ENCODE measurements at places on chromosomes 3 and 15.

DNA sequence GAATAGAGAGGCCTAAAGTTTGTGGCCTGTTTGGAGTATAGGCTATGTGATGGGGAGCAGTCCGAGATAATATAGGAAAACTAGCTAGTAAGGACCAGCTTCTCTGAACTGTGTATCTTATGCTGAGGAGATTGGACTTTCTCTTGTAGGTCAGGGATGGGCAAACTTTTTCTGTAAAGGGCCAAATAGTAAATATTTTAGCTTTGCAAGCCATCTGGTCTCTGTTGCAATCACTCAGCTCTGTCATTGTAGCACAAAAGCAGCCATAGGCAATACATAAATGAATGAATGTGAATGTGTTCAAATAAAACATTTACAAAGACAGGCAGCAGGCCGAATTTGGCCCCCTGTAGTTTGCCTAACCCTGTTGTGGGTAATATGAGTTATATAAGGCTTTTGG is 24.5 kb downstream of the TMOD3 start:
- no peak for DNase-seq

DNA sequence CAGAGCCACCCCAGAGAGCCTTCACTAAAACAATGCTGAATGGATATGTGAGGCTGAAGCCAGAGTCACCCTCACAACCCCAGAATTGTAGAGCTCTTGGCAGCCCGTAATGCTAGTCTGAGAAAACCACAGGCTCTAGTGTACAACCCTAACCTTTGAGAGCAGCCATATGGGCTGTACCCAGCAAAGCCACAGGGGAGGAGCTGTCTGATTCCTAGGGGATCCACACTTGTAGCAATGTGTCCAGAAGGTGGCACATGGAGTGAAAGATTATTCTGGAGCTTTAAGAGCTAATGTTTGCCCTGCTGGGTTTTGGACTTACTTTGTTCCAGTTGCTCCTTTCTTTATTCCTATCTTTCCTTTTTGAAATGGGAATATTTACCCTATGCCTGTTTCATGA is 626.8 kb downstream of the GRM7 start:
- DNase-seq, result no peak

DNA sequence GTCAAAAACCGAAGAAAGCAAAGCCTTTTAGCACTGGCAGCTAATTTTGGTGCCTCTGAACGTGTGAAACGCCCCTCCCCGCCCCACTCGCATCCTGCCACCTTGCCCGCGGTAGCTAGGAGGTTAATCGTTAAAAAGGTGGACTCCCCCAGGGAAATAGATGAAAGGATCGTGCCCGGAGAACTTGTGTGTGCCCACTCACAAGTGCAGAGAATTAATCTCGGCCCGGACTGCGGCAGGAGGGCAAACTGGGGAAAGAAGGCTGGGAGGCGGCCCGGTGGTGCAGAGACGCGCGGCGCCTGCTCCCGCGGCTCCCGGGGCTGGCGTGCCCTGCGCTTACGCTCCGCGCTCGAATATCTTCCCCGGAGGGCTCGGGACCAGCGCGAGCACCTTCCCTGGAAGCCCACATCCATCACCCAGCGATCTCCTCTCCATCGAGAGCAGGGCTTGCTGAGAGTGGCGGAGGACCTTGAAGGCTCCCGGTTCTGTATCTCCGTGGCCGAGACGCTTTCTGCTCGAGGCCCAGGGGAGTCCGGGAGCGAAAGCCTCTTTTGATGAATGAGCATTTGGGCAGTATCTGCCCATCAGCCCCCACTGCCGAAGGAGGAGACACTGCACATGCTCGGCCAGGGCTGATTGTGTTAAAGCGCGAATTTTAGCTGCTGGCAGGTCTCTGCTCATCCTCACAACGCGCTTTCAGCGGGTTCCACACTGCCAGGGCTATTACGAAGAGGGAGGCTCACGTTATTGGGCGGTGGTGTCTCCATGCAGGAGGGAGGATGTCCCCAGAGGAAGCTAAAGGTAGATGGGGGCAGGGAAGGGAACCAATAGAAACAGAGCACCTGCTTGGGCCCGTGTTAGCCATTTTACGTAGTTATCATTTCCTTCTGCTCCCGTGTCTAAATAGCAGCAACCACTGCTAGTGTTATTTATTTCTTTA is 1.3 kb upstream of the SPTSSB start:
- no peak for DNase-seq

GRCh38 chr15:90309020-90309419 is 43.1 kb upstream of the ZNF774 start:
- DNase-seq, result no peak

GRCh38 chr3:32129832-32130231 is 23.4 kb downstream of the GPD1L start:
- no peak for DNase-seq

- no peak for DNase-seq
Measured at GRCh38 chr15:27401471-27401870, 430.5 kb downstream of the GABRG3 start.

DNA sequence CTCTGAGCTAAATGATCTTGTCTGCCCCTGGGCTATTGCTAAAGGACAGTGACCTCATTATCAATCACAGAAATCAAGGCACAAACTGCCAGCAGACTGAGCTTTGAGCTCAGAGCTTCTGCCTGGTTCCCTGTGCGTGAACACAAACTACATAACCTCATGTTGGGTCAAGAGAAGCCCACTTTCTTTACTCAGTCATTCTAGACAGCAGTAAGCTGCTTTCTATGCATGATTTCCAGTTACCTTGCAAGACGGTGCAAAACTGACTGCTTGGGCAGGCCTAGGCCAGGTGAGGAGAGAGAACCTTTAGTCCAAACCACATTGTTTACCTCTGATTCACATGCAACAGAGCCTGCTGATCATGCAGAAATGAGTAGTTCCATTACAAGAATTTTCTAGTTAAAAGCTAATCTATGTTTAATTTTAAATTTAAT is 75.1 kb downstream of the ARRDC4 start:
- DNase-seq, result no peak

GRCh38 chr15:101063891-101064794 is 145.0 kb downstream of the LRRK1 start:
- no peak for DNase-seq

DNA sequence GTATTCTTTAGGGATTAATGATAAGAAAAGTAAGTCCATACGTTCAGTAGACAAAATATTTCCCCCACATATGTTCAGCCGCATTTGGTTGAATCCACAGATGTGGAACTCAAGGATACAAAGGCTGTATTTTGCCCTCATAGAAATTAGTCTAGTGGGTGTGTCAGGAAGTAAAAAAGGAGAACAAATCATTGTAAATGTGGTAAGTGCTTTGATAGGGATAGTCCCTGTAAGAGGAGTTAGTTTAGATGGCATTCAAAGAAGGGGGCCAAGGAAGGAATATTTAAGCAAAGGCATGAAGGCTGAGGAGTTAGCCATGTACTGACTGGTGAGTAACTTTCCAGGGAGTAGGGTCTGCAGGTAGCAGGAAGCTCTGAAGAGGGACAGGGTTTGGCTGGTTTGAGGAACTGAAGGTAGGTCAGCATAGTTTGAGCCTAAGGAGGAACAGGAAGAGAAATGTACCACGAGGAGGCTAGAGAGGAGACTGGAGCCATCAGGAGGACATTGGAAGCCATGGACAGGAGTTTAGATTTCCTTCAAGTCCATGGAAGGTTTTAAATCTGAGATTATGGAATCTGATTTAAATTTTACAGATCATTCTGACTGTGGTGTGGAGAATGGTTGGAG is 98.8 kb downstream of the MME start:
- no peak for DNase-seq

DNA sequence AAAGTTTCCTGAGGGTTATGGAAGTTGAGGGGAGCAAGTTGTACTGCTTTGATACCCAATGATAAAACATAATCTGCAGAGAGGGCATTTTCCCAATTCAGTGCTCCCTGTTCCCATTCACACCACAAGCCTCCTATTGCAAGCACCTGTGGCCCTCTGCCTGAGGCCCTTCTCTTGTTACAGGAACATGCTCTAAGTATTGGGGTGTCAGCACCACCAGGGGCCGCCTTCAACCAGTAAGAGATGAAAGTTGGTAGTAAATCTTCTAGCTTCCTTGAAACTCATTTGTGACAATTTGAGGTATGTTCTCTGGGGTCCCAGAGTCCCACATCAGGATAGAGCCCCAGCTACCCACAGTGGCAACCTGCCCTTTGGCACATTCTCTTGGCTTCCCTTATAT is 265.4 kb upstream of the ARHGEF26 start:
- no peak for DNase-seq

DNA sequence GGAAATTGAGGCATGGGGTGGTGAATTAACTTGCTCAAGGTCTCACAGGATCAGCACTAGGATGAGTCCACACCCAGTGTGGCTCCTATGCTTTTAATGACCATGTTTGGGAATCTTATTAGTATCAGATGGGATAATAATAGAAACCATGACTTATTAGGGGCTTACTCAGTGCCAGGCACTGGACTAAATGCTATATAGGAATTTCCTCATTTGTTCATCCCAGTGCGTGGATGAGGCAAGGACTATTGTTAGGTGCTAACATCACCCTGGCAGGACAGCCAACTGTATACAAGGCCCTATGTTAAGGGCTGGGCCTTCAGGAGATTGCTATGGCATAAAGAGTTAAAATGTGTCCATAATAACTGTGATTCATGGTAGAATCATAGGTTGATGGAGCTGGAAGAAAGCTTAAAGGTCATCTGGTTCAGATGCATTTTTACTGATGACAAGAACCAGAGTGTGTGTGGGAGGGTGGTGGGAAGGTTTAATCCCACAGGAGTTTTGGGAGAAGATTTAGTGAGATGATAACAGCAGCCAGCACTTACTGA is 4.7 kb upstream of the FEM1B start:
- no peak for DNase-seq

DNA sequence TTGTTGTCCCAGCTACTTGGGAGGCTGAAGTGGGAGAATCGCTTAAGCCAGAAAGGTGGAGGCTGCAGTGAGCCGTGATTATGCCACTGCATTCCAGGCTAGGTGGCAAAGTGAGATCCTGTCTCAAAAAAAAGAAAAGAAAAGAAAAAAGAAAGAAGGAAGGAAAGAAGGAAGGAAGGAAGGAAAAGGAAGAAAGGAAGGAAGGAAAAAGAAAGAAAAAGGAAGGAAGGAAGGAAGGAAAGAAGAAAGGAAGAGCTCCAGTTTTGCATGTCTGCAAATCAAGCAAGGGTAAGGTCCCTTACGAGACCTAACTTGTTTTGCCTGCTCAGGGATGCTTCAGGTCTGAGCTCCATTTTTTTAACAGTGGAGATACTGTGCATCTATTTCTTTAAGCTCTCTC is 3.6 kb upstream of the XIRP1 start:
- DNase-seq, result no peak

DNA sequence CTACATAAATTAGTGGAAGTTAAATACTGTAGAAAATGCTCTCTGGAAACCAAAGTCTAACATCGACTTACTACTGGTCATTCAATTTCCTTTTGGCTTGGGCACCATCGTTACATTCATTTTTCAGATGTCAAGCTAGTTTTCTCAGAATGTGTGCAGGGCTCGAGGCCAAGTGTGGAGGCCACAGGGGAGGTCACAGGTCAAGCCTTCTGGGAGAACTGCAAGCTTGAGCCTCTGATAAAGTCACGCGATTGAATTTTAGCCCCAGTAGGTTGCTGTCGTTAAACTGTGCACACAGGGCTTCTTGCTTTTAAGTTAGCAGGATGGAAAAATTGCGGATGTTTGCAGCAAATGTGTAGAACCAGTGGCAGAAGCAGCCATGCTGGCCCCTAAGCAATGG is 182.2 kb downstream of the APBA2 start:
- no peak for DNase-seq

- DNase-seq, result no peak
Measured at GRCh38 chr15:25182736-25183445, 228.1 kb downstream of the SNRPN start.

- DNase-seq, result no peak
Measured at GRCh38 chr15:81023483-81024264, 23.0 kb downstream of the TLNRD1 start.

DNA sequence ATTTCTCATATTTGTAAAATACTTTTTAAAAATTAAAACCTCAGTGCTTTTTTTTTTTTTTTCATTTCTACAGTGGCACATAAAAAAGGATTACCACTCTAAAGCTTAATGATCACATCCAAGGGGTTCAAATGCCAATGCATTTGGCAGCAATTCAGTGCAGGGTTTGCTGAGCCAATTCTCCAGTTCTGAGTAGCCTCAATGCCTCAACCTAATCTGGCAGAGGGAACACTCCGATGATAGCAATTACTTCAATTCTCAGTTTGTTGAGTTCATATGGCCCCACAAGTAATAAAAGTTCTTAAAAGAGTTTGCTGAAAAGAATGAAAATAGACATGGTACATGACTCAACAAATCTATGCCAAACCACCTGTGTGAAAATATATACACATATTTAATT is 79.3 kb upstream of the RBMS3 start:
- DNase-seq, result no peak

- DNase-seq, result no peak
Measured at GRCh38 chr15:99632521-99632920, 66.7 kb downstream of the MEF2A start.

GRCh38 chr15:86744198-86744780 is 664.6 kb downstream of the AGBL1 start:
- no peak for DNase-seq

- no peak for DNase-seq
Measured at GRCh38 chr15:92451225-92451825, 57.6 kb downstream of the ST8SIA2 start.

GRCh38 chr3:183100376-183100775 is 1.1 kb upstream of the MCCC1 start:
- no peak for DNase-seq

- DNase-seq, result no peak
Measured at GRCh38 chr15:48710952-48711495, 65.5 kb upstream of the FBN1 start.

GRCh38 chr3:69890691-69891090 is 108.8 kb upstream of the SAMMSON start:
- no peak for DNase-seq

- DNase-seq, result no peak
Measured at GRCh38 chr3:108006077-108006771, 84.6 kb downstream of the CD47 start.

All from stimulated activated CD4-positive, alpha-beta T cell treated with anti-CD3 and anti-CD28 coated beads, TNF-alpha, amount 100 ng/mL, for 1 hour (primary cell).